ENCODE measurements at places on chromosomes 12 and 14. TPM values are rescaled to one million over a fixed set of nuclear protein-coding genes. Genes with fewer than 3 reads are reported as not detected.

DNA sequence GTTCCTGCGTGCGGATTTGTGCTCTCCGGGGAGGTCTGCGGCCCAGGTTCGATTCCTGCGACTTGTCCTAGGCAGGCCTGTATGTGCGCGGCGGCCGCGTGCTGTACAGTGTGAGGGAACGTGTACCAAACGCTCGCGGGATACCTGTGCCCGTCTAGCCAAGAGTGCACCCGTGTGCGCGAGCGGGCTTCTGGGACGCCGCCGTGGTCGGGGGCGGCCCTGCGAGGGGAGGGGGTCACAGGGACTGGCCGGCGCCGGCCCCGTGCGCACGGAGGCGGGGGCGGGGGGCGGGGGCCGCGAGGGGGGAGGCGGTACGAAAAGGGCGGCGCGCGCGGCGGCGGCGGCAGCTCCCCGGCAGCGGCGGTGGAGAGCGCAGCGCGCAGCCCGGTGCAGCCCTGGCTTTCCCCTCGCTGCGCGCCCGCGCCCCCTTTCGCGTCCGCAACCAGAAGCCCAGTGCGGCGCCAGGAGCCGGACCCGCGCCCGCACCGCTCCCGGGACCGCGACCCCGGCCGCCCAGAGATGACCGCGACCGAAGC is at the start of gene DLK1:
DLK1 (plus strand) TSS at position 343 of the 536 bp plus-strand sequence; CDS start at position 520, 177 bp downstream.
- DNase-seq: no peak

DNA sequence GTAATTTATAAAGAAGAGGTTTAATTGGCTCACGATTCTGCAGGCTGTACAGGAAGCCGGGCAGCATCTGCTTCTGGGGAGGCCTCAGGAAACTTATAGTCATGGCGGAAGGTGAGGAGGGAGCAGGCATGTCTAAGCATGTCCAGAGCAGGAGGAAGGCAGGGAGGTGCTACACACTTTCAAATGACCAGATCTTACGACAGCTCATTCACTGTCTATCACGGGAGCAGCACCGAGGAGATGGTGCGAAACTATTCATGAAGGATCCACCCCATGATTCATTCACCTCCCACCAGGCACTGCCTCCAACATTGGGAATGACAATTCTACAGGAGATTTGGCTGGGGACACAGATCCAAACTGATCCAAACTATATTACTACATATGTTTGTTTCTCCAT is 10.0 kb downstream of the SFSWAP start:
- peak; percentile 28 for DNase-seq

DNA sequence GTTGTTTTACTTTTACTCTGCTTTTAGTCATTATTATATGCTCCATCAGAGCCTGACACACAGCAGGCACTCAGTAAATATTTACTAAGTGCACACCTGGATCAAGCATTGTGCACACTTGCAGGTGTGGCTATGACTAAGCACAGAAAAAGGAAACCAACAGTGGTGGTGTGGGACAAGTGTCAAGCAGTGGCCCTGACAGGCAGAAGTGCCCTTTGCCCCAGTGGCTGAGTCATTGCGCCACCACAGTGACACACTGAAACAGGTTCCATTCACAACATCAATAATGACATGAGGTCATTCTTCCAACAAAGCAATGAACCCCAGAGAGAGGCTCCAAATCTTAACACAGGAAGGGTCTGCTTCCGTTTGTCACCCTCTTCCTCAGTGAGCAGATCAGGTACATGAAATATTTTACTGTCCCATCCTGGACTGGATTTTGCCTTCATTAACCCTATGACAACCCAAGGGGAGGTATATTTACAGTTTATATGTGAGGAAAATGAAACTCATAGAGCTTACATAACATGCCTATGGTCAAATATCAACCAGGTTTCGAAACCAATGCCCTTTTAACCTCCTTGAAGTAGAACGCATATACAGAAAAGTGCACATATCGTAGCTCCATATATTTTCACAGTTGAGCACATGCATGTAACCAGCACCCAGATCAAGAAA is 82.6 kb upstream of the GTF2A1 start:
- peak; percentile 74 for DNase-seq

DNA sequence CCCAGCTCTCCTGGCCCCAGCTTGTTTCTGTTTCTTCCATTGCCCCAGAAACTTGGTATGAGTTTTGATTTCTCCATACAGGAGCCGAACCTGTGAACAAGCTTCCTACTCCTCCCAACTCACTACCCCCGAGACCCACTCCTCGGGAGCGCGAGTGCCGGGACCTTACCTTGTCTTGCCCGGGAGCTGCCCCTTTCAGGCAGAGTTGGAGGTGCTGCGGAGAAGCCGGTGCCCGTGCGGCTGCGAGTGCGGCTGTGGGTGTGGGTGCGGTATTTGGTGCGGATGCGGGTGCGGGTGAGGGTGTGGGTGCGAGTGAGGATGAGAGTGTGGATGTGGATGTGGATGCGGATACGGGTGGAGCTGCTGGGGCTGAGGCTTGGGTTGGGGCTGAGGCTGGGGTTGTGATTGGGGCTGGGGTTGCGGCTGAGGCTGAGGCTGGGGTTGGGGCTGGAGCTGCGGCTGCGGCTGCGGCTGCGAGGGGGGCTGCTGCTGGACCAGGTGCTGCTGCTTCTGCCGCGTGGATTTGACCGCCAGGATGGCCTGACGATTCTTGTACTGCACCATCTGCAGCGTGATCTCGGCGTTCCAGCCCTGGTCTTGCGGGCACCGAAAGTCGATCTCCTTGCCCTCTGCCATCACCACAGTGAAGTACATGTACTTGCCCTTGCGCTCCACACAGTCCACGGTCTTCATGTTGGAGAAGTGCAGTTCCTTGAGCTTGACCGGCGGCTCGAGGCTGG is 1.1 kb downstream of the PHLDA1 start:
- DNase-seq: peak; percentile 73

DNA sequence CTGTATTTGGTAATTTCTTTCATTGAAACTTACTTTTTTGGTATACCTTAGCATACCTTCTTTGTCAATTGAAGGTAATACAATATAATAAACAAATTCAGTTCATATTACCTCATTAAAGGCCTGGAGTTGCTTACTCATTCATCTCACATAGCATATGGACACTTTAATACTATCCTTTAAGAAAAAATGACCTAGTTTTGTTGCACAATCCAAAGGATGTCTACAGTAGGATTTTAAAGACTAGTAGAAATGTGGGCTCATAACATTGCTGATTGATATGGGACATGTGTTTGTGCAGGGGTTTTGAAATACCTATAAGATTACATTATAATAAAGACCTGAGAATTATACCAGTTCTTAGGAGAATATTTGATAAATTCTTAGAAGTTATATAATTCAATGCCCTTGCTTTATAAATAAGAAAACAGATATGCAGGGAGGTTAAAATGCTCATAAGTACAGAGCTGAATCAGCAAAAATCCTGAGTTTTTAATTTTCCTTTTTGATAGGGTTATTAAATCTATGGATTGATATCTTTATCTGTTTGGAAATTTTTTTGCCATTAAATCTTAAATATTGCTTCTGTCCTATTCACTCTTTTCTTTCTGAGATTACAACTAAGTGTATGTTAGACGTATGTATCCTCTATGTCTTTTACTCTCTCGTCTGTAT is 352.1 kb downstream of the ATP23 start:
- DNase-seq: no peak

DNA sequence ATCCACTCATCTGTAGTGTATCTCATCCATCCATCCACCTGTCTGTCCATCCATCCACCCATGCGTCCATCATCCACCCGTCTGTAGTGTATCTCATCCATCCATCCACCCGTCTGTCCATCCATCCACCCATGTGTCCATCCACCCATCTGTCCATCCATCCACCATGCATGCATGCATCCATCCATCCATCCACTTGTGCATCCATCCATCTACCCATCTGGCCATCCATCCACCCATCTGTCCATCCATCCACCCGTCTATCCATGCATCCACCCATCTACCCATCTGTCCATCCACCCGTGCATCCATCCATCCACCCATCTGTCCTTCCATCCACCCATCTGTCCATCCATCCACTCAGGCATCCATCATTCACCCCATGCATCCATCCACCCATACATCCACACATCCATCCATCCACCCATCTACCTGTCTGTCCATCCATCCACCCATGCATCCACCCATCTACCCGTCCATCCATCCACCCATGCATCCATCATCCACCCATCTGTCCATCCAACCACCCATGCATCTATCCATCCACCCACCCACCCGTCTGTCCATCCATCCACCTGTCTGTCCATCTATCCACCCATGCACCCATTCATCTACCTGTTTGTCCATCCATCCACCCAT is 28.5 kb downstream of the FBRSL1 start:
- DNase-seq: no peak

DNA sequence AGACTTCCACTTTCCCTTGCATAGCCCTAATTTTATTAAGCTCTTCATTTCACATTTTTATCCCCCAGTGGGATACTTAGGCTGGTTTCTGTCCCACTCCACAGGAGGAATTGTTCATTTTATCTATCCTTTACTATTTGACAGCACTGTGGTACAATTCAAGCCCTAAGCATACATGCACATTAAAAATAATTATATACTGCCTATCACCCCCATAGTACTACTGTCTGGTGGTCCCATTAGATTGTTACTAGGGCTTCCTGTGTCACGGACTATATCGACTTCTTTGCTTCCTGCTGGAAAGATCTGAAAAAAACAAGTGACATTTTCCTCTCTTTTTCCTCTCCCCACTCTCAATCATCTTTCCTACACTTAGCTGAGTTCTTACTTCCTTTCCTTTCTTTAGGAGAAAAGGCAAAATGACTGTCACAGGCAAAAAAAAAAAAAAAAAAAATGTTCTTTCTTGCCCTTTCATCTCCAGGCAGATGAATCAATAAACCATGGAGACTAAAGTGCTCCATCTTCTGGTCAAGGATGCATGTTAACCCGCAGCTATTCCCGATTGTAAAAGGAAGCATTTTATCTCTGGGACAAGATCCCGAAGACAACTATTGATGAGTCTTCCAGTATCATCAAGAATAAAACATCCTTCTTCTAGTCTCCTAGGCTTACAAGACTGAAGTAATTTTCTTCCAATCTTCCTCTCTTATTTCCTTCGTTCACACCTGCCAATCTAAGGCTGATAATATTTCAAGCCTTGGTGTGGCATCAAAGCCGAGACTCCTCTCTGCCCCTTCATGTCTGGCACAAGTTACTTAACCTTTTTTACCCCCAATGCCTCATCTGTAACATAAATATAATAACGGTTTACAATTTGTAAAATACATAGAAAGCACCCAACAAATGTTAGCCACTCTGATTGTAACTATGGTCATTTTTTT is 94.4 kb upstream of the PLEKHG7 start:
- DNase-seq: no peak

GRCh38 chr14:34833549-34834523 is 41.3 kb downstream of the BAZ1A start:
- no peak for DNase-seq

GRCh38 chr12:71695782-71696181 is 9.9 kb downstream of the TMEM19 start:
- DNase-seq: no peak

DNA sequence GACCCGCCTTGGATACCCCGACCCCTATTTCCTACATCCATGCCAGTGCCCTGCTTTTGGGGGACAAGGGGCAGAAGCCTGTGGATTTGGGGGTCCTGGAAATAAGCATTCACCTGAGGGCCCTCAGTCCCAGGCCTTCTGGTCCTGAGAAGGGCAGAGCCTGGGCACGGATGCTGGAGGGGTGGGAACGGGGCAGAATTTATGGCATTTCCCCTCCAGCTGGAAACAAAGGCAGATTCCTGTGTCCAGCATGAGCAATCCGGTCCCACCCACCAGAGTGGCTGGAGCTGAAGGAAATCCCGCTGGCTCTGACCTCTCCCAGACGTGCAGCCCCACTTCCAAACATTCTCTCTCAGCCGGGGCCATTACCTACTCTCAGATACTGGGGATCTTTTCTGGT is 9.3 kb downstream of the ANKRD33 start:
- DNase-seq: peak; percentile 56

GRCh38 chr12:5407034-5407856 is 24.7 kb upstream of the NTF3 start:
- DNase-seq: no peak

GRCh38 chr12:16225692-16226091 is 51.8 kb downstream of the SLC15A5 start:
- DNase-seq: no peak

DNA sequence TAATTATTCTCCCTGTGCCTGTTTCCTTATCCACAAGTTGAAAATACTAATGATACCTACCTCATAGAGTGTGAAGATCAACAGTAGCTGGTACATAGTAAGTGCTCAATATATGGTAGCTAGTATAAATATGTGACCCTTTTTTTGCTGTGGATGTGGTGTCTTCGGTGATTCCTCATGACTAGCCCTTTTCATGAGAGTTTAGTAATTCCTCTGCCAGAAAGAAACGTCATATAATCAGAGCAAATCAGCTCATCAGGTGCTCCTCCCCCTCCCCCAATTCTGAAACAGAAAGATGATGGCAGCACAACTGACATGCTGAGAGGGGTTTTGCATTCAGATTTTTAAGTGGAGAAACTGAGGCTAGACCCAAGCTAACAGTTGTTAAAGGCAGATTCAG is 210.8 kb downstream of the SLC41A2 start:
- DNase-seq: no peak

GRCh38 chr12:4037747-4038312 is 164.6 kb upstream of the PARP11 start:
- no peak for DNase-seq

- DNase-seq: no peak
Observed at GRCh38 chr12:115090783-115091182, 406.8 kb upstream of the TBX3 start.

DNA sequence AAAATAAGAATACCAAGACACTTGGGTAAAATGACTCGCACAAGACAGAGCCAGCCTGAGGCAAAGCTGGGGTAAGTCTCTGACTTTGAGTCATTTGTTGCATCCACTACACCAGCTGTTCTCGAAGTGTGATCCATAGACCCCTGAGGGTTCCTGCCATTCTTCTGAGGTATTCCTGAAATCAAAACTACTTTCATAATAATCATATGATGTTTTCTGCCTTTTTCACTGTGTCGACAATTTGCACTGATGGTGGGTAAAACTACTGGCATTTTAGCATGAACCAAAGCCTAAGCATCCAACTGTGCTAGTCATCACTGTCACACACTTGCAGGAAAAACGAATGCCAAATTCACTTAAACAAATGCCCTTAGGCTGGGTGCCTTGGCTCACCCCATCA is 135.5 kb upstream of the FUT8 start:
- DNase-seq: no peak

GPRC5A gene
- 1.7 TPM for total RNA-seq

RFX4 gene
- total RNA-seq: not detected

PLBD1 gene
- total RNA-seq: 24.4 TPM

CSAD gene
- total RNA-seq: 10.8 TPM

ASB2 gene
- total RNA-seq: 294 TPM

TAS2R7 gene
- not detected for total RNA-seq

IKZF4 gene
- 9.5 TPM for total RNA-seq

IL23A gene
- total RNA-seq: not detected

TGFB3 gene
- total RNA-seq: 29.5 TPM

Data from Right ventricle myocardium inferior (tissue), 1 donor.